Stimulated activated CD4-positive, alpha-beta T cell treated with anti-CD3 and anti-CD28 coated beads, Interleukin-1b, Interleukin-23, amount 100 ng/mL, for 4 hours (primary cell): ENCODE measurements at places on chromosomes 1 and 21.
A peak's percentile ranks its signal among the peaks of the same experiment; 100 is the strongest.

DNA sequence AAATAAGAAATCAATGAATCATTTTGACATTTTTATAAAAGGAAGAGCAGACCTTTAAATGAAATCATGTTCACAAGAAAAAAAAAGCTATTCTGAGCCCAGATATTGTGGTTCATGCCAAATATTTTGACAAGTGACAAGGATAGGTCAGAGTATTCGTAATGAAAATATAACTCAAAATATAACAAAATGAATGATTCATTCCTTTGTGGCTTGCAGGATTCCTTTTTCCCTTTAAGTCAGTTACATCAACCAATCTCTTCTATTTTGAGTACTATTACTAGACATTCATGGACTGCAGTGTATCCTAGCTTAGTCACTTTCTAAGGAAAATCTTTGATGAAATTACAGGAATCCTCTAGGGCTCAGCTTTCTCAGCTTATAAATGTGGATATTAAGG, 188.7 kb downstream of the COL11A1 start:
- DNase-seq, result no peak

- no peak for DNase-seq
Measured at GRCh38 chr1:117605164-117605773, 579 bp upstream of the TENT5C start.

- peak; percentile 69 for DNase-seq
Measured at GRCh38 chr1:18907021-18907916, 4.9 kb upstream of the ALDH4A1 start.

DNA sequence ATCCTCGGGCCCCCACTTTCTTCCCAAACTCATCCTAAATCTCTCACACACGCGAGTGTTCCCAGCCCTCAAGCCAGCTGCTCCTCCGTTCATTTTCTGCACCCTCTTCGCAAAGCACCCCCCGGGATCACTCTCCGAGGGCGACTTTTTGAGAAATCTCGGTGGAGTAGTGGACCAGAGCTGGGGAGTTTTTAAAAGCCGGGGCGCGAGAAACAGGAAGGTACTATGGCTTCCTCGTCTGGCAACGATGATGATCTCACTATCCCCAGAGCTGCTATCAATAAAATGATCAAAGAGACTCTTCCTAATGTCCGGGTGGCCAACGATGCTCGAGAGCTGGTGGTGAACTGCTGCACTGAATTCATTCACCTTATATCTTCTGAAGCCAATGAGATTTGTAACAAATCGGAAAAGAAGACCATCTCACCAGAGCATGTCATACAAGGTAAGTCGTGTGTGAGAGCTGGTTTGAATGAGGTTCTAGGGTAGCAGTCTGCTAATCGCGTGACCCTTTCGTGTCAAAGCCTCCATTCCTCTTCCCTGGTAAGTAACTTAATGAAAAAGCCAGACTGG, 800 bp downstream of the DR1 start:
- DNase-seq, result peak; percentile 6

GRCh38 chr1:63893976-63894375, 120.2 kb downstream of the ROR1 start:
- DNase-seq, result no peak

- DNase-seq, result no peak
Measured at GRCh38 chr1:111045033-111045722, 81.5 kb upstream of the LRIF1 start.
